ENCODE measurements at places on chromosomes 6 and 20. TPM values are rescaled to one million over a fixed set of nuclear protein-coding genes. Genes with fewer than 3 reads are reported as not detected.

Gene METTL24
- total RNA-seq, result not detected

Gene MCCD1
- total RNA-seq, result not detected

Gene ECT2L
- total RNA-seq, result not detected

Gene SIM1
- total RNA-seq, result not detected

Gene FAM217A
- total RNA-seq, result not detected

Gene KCNB1
- not detected for total RNA-seq

Gene VSTM2L
- total RNA-seq, result 1.8 TPM

Gene NRSN1
- total RNA-seq, result not detected

Gene ASIP
- not detected for total RNA-seq

Gene PTGIS
- 0.30 TPM for total RNA-seq

Gene MAK
- 0.07 TPM for total RNA-seq

Gene TMEM200A
- 0.27 TPM for total RNA-seq

Gene ARMH2
- total RNA-seq, result not detected

Gene TP53TG5
- total RNA-seq, result not detected

Gene MLIP
- total RNA-seq, result 6.1 TPM

Gene DLGAP4
- 23.7 TPM for total RNA-seq

Gene PGBD1
- 8.0 TPM for total RNA-seq

Gene CLDN20
- not detected for total RNA-seq

Gene ENPP5
- total RNA-seq, result not detected

Gene GPX5
- not detected for total RNA-seq

Gene PPP1R16B
- 64.7 TPM for total RNA-seq

Gene MYLK2
- 1.4 TPM for total RNA-seq

Gene SLC22A2
- not detected for total RNA-seq

Gene DYNLT2
- 0.74 TPM for total RNA-seq

Gene OR2J3
- not detected for total RNA-seq

Gene MYLK4
- total RNA-seq, result 0.05 TPM

Gene BTNL2
- not detected for total RNA-seq

Gene IRF4
- total RNA-seq, result not detected

Gene GRM1
- not detected for total RNA-seq

Gene ASXL1
- total RNA-seq, result 22.6 TPM

Gene WFDC12
- total RNA-seq, result not detected

Gene PRL
- total RNA-seq, result not detected
